ENCODE measurements at places on chromosomes 1 and 21.

DNA sequence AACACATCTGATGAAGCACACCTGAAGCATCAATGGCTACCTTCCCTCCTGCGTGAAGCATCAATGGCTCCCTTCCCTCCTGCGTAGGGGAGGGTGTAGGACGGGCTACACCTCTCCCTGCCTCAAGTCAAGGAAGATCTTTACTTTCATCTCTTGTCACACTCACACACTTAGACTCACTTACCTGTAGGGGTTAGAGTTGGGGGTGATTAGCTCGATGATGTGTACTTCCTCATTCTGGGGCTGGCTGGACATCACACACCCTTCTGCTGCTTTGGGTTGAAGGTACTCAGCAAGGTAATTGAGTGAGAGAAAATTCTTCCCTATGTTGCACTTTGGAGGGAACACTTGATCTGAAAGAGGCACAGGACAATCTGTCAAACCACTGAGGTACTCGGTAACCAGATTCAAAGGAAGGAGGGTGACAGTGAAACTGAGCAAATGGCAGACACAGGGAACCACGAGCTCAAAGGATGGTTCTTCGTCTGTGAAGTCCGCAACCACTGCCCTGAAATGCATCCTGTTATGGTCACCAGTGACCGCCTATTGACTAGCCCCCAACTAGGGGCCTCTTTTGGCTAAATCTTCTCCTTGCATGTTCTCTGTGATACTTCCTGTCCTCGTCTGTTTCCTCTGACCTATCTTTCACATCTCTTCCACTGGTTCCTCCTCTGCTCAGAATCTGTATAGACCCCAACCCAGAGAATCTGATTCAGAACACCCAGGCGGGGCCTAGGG lies 156.2 kb downstream of the TGFBR3 start:
- no peak for DNase-seq

- no peak for DNase-seq
These were observed 82.9 kb upstream of the CXADR start for GRCh38 chr21:17429936-17430335.

GRCh38 chr1:171718216-171718615 lies 23.6 kb downstream of the VAMP4 start:
- no peak for DNase-seq

- DNase-seq = no peak
These were observed 99.0 kb downstream of the ZNF281 start for GRCh38 chr1:200310824-200311223.

GRCh38 chr1:2314273-2314802 lies 77.0 kb downstream of the MORN1 start:
- DNase-seq = no peak

- DNase-seq = no peak
These were observed 112.3 kb upstream of the IFFO2 start for GRCh38 chr1:19068639-19069276.

DNA sequence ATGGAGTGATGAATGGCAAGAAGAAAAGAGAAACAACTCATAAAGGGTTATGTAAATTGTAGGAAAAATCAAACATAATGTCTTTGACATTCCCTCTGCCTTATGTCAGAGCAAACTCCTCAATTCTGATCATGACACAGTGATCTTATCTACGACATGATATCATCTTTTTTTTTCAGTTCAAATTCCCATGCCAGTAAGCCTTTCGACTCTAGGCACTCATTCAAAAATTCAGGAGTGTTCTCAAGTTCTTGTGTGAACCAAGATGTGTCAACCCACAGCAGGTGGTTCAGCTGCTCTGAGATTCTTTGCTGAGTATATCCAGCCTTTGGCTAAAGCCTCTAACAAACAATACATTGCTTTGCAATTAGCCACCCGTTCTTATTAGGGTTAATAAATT lies 97.1 kb upstream of the ESRRG start:
- DNase-seq = no peak

DNA sequence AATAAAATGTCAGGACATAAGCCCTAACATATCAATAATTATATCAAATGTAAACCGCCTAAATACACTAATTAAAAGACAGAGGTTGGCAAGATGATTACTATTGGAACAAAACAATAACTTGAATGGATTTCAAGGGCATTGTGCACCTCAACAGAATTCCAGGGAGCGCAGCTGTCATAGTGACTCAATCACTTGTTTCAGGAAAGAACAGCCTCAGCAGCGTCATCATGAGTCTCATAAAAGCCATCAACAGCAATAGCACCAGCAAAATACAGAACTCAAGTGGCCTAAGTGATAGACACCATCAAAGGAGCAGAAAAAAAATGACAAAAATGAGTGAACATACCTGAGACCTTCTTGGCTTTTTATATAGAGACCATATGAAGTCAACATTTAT lies 632.7 kb upstream of the NR5A2 start:
- no peak for DNase-seq

DNA sequence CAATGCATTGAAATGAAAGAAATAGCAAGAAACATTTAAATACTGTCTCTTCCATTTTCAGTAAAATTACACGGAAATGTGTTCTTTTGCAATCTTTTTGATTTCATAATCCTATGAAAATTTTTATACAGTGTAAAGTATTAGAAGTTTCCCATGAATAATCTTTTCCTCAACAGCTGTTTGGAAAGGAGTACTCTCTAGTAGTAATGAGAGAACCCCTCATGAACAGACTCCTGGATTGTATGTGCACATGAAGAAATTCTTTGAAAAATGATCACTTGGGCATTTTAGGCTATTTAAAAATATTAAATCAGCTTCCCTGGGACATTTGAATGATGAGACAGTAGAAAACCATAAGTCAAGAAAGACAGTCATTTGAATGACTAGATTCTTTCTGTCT lies 64.4 kb downstream of the LHX9 start:
- no peak for DNase-seq

DNA sequence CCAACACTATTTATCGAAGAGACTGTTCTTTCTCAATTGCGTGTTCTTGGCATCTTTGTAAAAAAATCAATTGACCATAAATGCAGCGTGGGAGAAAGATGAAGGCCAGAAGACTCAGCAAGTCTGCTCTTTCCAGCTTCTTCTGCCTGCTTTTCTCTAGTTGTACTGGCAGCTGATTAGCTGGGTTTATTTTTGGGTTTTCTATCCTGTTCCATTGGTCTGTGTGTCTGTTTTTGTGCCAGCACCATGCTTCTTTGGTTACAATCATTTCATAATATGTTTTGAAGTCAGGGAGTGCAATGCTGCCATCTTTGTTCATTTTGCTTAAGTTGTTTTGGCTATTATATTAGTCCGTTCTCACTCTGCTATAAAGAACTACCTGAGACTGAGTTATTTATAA lies 201.8 kb upstream of the B3GALT2 start:
- no peak for DNase-seq

GRCh38 chr1:49297783-49298182 lies 521.1 kb upstream of the BEND5 start:
- DNase-seq = no peak

DNA sequence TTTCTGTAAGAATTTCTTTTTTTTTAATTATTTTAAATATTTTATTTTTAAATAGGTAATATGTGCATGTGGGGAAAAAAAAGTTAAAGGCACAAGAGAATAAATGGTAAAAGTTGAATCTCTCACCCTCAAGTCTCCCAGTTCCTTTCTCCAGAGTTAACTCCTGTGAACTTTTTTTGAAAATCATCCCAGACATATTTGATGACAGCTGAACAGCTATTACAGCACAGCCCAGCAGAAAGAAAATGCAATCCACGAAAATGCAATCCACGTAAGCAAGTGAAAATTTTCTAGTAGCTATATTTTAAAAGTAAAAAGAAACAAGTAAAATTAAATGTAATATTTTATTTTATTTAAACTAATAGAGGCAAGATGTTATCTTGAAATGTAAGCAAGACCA lies 310.0 kb upstream of the RUNX1 start:
- no peak for DNase-seq

DNA sequence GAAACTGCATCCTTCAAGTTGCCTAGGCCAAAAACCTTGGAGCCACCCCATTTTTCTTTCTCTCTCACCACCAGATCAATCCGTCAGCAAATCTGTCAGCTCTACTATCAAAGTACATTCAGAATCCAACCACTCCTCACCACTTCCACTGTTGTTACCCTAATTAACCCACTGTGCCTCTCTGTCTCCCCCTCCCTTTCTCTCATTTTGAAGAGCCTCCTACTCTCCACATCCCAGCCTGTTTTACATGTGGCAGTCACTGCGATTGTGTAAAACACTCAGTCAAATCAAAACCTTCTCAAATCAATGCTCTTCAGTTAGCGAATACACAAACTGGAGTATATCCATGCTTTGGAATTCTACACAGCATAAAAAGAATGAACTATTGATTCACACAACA lies 33.1 kb downstream of the ZNF684 start:
- DNase-seq = no peak

DNA sequence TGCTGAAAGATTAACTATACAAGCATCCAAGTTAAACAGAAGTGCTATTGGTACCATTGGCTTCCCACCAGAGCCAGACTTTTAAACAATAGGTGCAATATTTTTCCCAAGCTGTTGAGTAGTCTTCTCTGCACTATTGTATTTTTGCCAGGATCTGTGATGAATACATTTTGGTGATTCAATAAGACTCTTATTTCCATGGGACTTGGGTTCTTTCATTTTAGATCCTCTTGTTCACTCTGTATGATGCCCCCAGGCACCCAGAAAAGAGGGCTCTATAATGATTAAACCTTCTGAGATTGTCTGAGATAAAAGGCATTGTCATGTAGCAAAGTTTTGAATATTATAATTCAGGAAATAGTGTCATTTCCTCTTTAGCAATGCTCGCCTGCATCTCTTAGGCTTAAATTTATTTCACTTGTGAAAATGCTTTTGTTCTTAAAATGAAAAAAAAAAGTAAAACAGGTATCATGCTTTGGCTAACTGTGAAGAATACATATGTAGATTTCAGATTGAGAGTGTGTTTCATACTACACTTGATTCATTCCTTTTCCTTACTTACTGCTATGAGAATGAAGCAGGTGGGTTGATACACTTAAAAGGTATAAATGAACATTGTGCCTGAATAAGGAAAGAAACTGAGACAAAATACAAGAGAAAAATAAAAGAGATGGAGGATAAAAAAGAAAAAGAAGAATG lies 275.0 kb downstream of the HMCN1 start:
- DNase-seq = no peak

GRCh38 chr1:178740491-178740890 lies 15.4 kb downstream of the RALGPS2 start:
- DNase-seq = no peak

DNA sequence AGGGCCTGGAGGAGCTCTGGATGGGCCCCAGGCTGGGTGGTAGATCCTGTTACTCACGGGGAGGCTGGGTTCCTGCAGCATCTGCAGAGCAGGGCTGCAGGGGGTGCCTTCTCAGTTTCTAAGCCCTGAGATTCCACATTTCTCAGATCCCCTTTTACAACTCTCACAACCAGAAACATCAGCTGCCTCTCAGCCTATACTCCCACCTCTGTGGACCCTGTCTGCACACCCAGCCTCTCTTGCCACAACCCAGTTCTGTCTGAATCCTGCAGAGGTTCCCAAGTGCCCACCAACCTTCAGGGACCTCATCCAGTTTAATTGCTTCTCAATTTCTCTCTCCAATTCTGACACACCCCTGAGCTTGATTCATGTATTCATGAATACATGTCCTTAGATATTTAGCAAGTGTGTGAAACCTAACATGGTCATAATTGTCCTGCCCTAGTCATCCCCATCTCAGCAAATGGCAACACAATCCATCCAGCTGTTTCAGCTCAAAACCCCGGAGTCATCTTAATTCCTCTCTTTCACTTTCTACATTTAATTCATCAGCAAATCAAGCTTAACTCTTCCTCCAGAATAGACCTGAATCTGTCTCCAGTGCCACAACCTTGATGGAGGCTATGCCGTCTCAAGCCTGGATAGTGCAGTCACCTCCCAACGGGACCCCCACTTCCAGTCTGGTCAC lies 57.0 kb upstream of the NEK2 start:
- no peak for DNase-seq

- peak; percentile 75 for DNase-seq
These were observed 55.9 kb downstream of the MRPS6 start for GRCh38 chr21:34129039-34129891.

DNA sequence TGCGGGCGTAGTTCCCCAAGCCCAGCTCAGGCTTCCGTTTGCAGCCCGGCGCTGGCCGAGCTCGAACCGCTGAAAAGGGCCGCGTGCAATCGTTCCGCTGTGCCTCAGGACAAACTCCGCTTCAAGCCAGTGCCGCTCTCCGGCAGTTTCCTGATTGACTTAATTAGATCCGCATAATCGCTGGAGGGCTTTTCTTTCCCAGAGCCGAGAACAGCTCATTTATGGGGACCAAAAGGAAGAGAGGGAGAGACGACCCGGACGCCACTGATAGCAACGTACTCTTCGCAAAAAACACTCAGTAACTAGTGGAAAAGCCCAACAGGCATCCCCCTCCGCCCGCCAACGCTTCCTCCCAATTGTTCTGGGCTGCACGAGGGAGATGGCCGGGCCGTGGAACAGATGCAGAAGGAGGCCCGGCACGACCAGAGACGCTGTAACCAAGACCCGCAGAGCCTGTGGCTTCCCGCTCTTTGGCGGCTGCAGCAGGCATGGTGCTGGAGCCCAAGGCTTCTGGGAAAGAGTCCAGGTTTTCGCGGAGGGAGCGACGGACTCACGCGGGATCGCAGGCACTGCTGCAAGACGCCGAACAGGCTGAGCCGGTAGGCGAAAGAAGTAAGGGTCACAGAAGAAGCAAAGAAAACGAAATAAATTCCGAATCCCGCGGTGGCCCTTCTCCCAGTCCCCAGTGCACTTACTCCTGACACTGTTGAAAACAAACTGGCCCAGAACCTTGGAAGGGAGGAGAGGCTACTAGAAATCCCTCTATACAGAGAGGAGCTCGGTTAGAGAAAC lies 3.6 kb upstream of the FOXD2 start:
- DNase-seq = no peak

GRCh38 chr1:117268535-117269455 lies 58.1 kb upstream of the VTCN1 start:
- DNase-seq = no peak

DNA sequence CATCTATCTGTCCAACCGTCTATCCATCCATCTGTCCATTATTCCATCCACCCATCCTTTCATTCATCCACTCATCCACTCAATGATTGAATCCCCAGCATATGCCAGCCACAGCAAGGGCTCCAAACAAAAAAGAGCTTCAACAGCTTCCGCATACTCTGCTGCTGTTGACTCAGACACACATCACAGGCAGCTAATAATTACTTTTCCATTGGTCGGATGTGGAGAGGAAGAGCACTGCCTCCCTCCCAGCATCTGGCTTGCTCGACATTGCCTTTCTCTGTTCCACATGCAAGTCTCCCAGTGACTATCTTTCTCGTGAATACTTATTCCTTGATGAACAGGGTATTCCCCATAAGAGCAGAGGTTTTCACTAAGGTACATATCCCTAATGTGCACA lies 176.5 kb downstream of the HIVEP3 start:
- no peak for DNase-seq

- DNase-seq = no peak
These were observed 2032.3 kb downstream of the MRPL39 start for GRCh38 chr21:23574932-23575331.
